ENCODE measurements at places on chromosomes 1 and 21. TPM values are rescaled to one million over a fixed set of nuclear protein-coding genes. Genes with fewer than 3 reads are reported as not detected.

The PALMD gene
- not detected for total RNA-seq

The ADGRL2 gene
- 119 TPM for total RNA-seq

The CNN3 gene
- 265 TPM for total RNA-seq

The C4BPB gene
- not detected for total RNA-seq

The GOLT1A gene
- total RNA-seq = 4.2 TPM

The FCRL6 gene
- not detected for total RNA-seq

DNA sequence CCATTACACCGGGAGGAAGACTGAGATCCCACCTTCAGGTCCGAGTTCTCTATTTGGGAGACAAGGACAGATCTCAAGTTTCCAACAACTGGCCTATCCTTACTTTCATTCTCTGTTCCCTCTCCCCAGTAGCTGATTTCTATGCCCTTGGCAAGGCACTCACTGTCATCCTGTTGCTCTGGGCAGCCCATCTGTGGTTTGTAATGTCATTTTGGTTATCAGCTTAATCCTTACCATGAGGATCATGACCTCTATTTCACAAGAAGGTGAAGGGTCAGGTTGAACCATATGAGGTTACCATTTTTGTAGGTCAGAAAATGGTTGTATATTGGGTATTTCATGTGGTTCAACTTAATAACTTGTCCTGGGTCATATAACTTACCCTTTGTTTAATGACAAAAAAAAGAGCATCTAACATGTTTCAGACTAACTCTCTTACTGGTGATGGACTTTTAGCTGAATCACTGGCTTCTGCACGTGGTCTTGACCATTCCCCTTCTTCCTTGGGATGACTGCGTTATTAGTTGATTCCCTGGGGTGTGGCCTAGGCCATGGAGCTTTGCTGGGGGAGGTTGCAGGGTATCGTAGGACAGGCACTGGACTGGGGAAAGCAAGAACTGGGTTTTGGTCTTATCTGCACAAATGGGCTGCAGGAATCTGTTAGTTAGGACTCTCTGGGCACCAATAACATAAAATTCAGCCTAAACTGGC, 120.2 kb downstream of the ACTL8 start:
- no peak for DNase-seq

- no peak for DNase-seq
Observed at GRCh38 chr1:163933437-163933836, 611.7 kb downstream of the NUF2 start.

The CLDN17 gene
- not detected for total RNA-seq

GRCh38 chr1:215636258-215636965, 69.3 kb downstream of the KCTD3 start:
- no peak for DNase-seq

GRCh38 chr1:234731569-234732085, 121.6 kb upstream of the IRF2BP2 start:
- DNase-seq = no peak

DNA sequence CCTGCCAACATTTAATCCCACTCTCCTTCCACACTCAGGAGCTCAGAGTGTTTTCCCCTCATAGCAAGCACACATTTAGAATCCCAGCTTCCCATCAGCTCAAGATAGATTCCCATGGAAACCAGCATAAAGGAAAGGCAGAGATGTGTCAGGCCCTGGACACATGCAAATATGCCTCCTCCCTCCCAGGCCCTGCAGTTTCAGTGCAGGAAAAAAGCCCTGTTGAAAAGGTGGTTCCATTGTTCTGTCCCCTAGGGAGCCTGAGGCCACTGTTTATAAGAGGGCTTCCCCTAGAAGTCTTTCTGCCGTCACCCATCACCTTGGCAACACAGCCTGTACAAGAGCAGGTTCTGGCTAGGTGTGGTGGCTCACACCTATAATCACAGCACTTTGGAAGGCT, 3.6 kb downstream of the CACNA1S start:
- DNase-seq = no peak

The BTBD19 gene
- total RNA-seq = 1.9 TPM

DNA sequence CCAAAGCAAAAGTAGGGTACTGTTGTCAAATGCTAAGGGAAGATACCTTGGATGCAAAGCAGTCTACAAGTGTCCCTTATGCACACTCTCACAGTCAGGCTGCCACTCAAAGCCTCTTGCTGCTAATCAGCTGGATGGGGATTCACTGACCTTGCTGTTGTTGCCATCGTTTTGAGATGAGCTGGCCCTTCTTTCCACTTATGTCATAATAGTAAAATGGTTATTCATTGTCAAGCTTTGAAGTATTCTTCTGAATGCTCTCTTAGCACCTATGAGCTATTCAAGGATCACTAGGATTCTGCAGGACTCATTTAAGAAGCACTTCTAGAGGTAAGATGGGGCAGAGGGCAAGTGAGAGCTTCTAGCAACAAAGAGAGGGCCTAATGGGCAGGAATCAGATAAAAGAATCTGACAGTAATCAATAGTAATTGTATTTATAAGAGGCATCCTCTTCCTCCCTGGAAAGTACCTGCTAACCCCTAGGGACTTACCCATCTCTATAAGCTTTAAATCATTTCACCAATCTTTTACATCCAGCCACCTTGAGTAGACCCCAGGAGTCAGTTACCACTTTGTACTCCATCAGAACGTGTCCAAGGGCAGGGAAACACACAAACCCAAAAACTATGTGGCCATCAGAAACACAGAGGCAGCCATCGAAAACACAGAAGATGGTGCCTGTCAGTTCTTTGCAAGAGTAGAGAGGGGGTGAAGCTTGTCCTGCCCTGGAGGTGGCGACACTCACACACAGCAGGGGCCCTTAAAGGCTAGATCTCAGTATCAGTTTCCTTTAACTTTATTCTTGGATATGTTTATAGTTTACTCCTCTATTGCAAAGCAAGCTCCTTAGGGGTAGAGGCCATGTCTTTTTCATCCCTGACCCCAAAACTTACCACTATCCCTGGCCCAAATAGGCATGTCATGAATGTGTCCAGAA, 103.7 kb upstream of the NFIA start:
- peak; percentile 46 for DNase-seq

- no peak for DNase-seq
Observed at GRCh38 chr1:230278376-230278775, 147.8 kb downstream of the PGBD5 start.

GRCh38 chr1:104825401-104825800, 1075.7 kb downstream of the AMY1C start:
- DNase-seq = no peak

The CSRP1 gene
- total RNA-seq = 0.44 TPM

The EFNA1 gene
- 1.9 TPM for total RNA-seq

The CHAF1B gene
- 19.3 TPM for total RNA-seq

DNA sequence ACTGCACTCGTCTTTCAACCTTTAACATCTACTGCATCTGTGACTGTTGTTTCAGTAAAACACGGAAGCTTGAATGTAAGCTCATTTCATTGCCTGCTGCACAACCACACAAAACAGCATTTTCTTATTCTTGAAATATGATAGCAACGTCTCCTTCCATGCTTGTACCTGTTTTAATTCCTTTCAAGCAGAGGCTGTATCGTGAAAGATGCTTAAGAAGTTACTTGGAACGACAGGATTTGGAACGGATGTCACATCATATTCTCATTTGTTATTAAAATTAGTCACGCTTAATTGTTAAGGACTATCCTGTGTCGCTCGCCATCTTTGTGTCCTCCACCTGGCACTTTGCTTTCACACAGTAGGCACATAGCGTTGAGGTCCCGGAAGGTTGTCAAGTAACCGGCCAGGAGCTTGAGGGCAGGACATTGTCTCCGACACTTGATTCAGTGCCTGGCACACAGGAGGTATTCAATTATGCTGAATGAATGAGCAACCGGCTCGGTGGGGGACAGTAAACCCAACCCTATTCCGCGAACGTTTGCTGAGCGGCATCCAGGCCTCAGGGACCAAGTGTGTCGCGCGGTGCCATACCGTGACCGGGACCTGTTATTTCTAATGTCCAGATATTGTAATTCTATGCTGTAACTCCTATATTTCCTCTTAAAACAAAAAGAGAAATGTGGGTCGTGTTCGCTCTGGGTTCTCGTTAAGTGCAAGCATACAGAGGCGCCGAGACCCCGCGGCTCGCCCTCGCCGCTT, 499 bp upstream of the SH3GLB1 start:
- DNase-seq = peak; percentile 57

DNA sequence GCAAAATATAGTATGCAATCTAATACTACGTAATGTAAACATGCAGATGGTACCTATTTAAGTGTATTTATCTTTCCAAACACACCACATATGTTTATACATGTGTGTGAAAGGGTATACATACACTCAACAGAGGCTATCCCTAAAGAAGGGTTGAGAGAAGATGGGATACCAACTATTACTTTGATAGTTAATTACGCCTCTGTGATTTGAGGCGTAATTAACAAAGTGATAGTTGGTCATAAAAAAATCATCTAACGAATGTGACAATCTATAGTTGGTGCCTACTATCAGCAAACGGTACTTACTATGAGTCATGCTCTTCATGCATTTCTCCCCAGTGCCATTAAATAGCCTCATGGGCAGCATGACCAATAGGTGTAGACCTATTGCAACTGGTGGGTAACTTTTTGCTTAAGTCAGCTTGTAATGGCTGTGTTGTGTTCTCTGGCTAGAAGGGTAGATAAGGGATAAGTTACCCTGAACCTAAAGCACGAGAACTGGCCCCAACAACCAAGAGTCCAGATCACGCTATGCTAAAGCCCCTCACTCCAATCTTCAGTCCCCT, 15.3 kb downstream of the RCAN1 start:
- DNase-seq = no peak

GRCh38 chr1:27166351-27166802, 11.5 kb upstream of the SLC9A1 start:
- no peak for DNase-seq

- DNase-seq = no peak
Observed at GRCh38 chr1:14345946-14346550, 252.4 kb upstream of the KAZN start.

- DNase-seq = no peak
Observed at GRCh38 chr1:27832762-27833161, 2.2 kb downstream of the PPP1R8 start.

GRCh38 chr1:192860478-192861185, 51.8 kb downstream of the RGS2 start:
- DNase-seq = no peak

DNA sequence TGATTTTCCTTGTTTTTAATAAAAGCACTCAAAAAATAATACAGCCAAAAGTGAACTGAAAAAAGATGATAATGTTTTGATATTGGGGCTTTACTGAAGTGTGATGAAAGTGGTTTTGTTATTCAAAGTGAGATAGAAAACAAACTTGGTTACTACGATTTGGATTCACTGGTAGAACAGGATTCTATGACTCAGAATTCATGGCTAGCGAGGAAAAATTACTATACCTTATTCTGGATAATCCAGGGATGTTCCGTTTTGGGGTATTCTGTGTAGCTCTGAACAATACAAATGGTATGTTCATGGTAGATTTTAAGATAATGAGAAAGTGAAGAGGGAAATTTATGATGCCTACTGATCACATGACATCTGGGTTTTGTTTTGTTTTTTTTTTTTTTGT, 117.7 kb downstream of the NRDC start:
- no peak for DNase-seq

DNA sequence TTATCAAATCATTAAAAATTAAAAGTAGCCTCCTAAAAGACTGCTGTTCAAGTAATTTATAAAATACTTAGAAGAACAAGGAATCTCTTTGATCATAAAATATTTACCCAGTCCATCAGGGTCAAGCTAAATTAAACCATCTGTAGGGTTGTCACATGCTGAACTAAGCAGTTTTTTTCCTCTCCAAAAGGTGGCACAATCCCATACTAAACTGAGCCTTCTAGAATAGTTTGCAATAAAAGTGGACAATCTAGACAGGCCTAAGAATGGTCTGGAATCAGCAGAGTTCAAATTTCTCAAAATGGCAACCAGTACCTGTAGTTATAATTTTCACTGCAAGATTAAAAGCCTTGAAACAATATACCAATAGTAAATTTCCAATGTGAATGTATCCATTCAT, 194.8 kb downstream of the EIF4G3 start:
- DNase-seq = no peak

GRCh38 chr1:213176341-213176740, 125.3 kb downstream of the RPS6KC1 start:
- DNase-seq = no peak

DNA sequence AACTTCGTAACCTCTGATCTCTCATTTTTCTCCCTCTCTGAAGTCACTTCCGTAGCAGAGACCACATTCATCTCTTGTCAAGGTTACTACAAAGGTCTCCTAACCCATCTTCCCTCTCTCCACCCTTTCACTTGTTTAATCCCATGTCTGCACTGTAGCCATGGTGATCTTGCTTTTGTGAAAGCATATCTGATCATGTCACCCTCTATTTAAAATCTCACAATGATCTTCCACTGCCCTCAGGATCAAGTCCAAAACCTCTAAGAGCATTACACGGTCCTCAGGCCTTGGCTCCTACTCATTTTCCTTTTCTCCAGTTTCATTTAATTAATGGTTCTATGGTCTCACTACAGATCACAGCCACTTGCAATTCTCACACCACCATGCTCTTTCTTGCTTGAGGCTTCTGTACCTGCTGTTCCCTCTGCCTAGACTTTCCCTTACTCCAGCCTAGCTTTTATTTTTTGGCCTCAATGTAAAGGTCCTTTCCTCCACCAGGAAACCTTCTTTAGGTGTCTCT, 12.1 kb downstream of the ARHGEF11 start:
- DNase-seq = no peak

GRCh38 chr1:204726478-204726877, 40.9 kb upstream of the LRRN2 start:
- no peak for DNase-seq

DNA sequence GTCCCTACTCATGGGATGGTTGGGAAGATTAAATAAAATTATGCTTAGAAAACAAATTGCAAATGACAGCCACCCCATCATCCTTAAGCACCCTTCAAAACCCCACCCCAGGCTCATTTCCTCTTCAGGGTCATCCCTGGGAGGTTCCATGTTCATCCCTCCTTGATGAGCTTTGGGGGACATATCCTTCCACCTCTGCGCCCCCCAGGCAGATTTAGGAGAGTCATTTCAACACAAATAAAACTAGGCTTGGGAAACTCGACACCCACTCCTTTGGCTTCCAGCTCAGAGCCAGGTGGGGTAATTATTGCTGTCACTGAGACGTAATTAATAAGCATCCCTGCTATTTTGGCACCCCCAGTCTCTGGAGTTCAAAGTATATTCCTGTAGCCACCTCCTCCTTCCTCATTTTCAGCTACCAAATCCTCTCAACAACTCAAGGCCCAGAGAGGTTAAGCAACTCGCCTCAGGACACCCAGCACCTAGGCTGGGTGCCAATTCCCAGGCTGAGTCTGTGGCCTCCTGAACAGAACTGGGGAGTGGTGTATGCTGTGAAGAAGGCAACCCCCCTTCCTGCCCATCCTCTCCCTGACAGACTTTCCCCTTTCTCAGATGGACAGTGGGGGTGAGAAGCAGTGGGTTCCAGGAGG, 595 bp downstream of the CRYBG2 start:
- DNase-seq = no peak

DNA sequence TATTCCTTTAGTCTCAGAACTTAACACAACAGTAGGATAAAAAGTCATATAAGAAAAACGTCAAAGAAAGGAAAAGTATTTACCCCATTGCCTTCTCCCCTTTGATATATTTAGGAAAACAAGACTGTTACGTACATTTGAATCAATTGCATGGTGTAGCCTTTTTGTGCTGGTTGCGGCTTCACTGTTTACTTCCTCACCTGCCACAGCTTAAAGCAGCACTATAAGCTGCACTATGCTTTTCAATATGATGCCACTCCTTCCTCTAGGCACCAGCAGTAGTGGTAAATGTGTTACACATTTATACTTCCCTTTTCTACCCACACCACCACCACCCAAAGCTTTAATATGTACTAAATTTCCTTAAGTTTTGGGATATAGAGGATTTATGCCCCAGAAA, 111.1 kb downstream of the ATP1B1 start:
- no peak for DNase-seq

Measured in H9 (cell line).